ENCODE measurements at places on chromosomes 11 and 22.

DNA sequence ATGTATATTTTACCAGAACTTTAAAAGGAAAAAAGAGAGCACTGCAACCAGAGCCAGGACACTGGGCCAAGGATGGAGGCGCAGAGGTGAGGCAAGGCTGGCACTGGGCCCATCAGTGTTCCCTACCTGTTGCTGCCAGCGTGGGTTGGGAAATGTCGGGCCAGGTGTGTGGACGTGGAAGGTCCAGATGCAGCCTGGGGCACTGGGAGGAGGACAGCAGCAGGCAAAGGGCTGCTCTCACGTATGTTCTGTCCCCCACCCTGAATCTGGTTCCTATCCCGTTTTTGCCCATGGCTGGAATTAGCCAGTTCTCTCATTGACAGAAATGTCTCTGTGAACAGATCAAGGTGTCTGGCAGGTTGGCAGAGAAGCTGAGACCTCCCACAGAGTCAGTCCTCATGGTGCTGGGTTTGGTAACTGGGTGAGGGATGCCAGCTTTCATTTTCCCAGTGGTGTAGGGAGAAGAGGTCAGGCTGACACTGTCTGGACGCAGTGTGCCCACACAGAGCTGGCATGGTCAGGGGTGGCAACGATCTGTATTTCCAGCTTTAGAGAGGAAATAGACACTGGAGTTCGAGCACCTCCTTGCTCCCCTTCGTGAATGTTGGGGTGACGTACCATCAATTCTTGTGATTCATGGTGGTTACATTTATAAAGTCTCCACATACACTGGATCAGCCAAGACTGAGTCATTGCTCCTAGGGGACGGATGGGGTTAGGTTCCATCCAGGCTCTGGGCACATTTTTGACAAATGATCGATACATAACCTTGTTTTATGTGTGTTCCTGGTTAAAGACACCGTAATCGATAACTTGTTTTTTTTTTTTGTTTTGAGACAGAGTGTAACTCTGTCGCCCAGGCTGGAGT is 4.3 kb upstream of the PNPLA3 start:
- H3K4me1 ChIP-seq: peaks cover 6% of the 10 kb centered on the region
- no peaks in the 10 kb centered on the region for H3K36me3 ChIP-seq
- H3K27ac ChIP-seq: no peak overlapping the region

DNA sequence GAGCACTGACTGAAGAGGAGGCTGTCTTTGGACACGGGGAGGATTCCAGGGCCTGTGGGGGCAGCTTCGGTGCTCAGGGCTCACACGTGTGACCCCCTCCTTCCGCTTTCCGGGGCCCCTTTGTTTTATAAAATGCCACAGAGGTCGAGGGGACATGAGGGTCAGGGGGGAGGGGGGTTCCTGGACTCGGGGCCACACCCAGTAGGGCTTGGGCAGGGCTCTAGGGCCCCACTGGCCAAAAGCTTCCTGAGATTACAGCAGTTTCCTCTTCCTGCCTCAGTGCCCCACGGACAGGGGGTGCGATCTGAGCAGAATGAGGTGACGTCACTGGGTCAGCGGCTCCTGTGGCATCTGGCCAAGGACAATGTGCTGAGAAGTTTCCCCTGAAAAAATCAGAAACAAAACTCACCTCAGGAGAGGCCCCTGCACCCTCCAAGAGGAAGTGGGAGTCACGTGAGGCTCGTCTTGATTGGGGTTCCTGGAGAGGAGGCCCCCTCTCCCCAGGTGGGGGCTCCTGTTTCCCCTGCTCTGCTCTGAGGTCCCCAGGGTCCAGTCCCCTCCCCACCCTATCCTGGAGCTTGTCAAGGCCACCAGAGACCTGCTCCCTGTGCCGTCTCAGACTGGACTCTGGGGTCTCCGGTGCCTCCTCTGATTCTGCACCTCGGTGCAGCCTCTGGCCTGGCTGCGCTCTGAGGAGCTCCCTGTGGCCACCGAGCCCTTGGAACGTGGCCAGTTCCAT is 6.4 kb upstream of the IFITM3 start:
- peak; percentile 70 for DNase-seq
- peaks cover 76% of the 10 kb centered on the region for H3K4me1 ChIP-seq
- peak overlapping the region; percentile 53 for H3K4me3 ChIP-seq
- peaks cover 18% of the 10 kb centered on the region for H3K27me3 ChIP-seq

- no peak overlapping the region for H3K27ac ChIP-seq
- H3K27me3 ChIP-seq: no peaks in the 10 kb centered on the region
- H3K36me3 ChIP-seq: peaks cover 70% of the 10 kb centered on the region
- H3K4me3 ChIP-seq: no peak overlapping the region
- no peak for DNase-seq
- H3K4me1 ChIP-seq: no peaks in the 10 kb centered on the region
Observed at GRCh38 chr11:14861680-14862079, 30.4 kb downstream of the CYP2R1 start.

- H3K36me3 ChIP-seq: no peaks in the 10 kb centered on the region
- no peak overlapping the region for H3K4me3 ChIP-seq
- H3K4me1 ChIP-seq: no peaks in the 10 kb centered on the region
- H3K27me3 ChIP-seq: peaks cover 8% of the 10 kb centered on the region
Observed at GRCh38 chr11:69488543-69488940, 7.1 kb downstream of the LINC01488 start.

- no peak for DNase-seq
- H3K4me1 ChIP-seq: peaks cover 3% of the 10 kb centered on the region
- H3K4me3 ChIP-seq: no peak overlapping the region
- peaks cover 91% of the 10 kb centered on the region for H3K27me3 ChIP-seq
- no peaks in the 10 kb centered on the region for H3K36me3 ChIP-seq
Observed at GRCh38 chr22:35544827-35545226, 4.2 kb downstream of the RASD2 start.

DNA sequence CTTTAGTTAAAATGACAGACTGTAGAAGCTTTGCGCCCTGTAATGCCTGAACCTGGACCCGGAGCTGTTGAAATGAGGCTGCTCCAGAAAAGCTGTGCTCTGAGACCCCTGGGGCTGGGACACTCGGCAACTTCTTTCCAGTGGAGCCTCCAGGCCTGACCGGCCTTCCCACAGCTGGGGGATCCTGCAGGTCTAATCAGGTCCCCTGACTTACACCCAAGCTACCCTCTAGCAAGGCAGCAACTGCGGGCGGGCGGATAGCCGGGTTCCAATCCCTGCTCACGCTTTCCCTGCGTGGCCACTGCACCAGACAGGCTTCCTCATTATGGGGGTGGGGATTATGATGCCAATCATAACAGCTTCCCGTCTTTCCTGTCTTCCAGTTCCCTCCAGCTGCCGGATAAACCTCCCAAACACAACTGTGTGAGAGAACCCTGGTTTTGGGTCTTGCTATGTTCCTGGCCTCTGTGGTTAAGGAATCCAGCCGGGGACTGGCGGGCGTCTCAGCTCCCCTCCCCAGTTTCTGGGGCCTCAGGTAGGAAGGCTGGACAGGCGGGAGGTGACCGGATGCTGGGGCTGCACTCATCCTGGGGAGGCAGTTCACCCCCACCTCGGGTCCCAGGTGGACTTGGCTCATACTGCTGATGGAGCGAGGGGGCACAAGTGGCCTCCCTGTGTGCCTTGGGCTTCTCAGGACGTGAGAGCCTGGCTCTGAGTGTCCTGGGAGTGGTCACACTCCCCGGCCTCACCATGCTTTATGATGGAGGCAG is 38.6 kb downstream of the PARVG start:
- H3K27ac ChIP-seq: no peak overlapping the region
- no peak for DNase-seq
- H3K36me3 ChIP-seq: no peaks in the 10 kb centered on the region
- H3K4me3 ChIP-seq: no peak overlapping the region
- no peaks in the 10 kb centered on the region for H3K4me1 ChIP-seq
- H3K27me3 ChIP-seq: peaks cover 12% of the 10 kb centered on the region

GRCh38 chr11:111586388-111586831 is 15.8 kb upstream of the SIK2 start:
- peaks cover 3% of the 10 kb centered on the region for H3K27me3 ChIP-seq
- H3K36me3 ChIP-seq: no peaks in the 10 kb centered on the region
- no peak overlapping the region for H3K27ac ChIP-seq
- no peak overlapping the region for H3K4me3 ChIP-seq
- peak; percentile 62 for DNase-seq

DNA sequence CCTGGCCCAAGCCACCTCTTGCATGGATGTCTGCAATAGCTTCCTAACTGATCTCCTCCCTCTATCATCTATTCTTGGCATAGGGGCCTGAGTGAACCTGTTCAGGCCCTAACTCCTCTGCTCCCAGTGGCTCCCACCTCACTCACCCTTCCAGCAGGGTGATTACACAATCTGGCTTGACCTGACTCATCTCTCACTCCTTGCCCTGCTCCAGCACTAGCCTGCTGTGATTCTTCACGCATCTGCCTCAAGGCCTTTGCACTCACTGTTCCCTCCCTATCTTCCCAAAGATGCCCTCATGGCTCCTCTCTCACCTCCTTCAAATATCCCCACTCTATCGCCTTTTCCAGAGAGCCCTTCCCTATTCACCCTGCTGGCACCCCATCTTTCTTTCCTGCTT is 10.5 kb downstream of the SCN4B start:
- peaks cover 89% of the 10 kb centered on the region for H3K27me3 ChIP-seq
- H3K4me3 ChIP-seq: no peak overlapping the region
- DNase-seq: no peak
- H3K36me3 ChIP-seq: no peaks in the 10 kb centered on the region
- no peak overlapping the region for H3K27ac ChIP-seq

GRCh38 chr11:2201542-2201941 is 29.9 kb upstream of the TH start:
- H3K4me3 ChIP-seq: no peak overlapping the region
- no peak for DNase-seq
- no peaks in the 10 kb centered on the region for H3K36me3 ChIP-seq
- H3K4me1 ChIP-seq: no peaks in the 10 kb centered on the region
- peaks cover 11% of the 10 kb centered on the region for H3K27me3 ChIP-seq

DNA sequence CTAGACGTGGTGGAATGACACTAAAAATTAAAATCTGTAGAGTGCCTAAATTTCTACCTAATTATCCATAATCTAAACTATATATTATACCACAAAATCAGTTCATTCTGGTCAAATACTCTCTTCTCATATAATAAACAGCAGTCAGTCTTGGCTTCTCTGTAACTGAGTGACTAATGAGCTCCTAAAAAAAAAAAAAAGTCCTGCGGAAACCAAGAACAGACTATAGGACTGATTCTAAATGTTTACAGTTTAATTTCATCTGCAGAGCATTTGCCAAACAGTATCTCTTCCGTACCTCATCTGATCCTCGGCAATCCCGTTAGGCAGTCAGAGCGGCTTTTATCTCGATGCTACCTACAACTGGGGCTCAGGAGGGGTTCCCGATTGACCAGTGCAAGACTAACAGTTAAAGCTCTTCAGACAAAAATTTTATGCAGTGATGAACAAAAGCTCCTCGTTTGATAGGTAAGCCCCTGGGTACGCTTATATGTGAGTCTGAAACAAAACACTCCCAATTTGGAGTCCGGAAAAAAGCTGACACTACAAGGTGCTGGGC is 686 bp downstream of the KIF18A start:
- H3K36me3 ChIP-seq: peaks cover 11% of the 10 kb centered on the region
- peak overlapping the region; percentile 99 for H3K27ac ChIP-seq
- peaks cover 4% of the 10 kb centered on the region for H3K27me3 ChIP-seq
- peak; percentile 30 for DNase-seq
- H3K4me1 ChIP-seq: peaks cover 75% of the 10 kb centered on the region
- peak overlapping the region; percentile 89 for H3K4me3 ChIP-seq

GRCh38 chr11:102886999-102887398 is 12.2 kb upstream of the MMP12 start:
- H3K27me3 ChIP-seq: peaks cover 9% of the 10 kb centered on the region
- no peak overlapping the region for H3K4me3 ChIP-seq
- H3K27ac ChIP-seq: no peak overlapping the region
- DNase-seq: no peak
- no peaks in the 10 kb centered on the region for H3K4me1 ChIP-seq

DNA sequence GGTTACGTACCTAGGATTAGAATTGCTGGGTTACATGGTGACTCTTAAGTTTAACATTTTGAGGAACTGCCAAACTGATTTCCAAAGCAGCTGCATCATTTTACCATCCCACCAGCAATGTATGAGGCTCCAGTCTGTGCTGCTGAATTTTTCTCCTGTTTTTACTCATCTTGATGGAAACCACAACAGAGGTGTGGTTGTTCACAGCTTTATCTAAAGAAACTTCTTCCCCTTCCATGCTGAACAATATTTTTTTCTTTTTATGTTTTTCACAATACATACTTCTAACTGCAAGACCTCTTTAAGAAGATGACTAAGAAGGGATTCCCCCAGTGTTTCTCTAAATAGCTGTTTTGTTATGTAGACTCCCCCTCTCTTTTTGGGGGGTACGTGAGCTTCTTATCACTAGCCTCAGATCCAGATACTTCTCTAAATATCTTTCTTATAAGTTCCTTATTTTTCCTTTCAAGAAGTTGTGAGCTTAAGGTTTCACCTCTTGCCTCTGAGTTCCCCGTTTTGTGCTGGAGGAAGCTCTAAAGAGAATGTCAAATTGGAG is 24.0 kb downstream of the TCP11L1 start:
- H3K4me1 ChIP-seq: peaks cover 26% of the 10 kb centered on the region
- no peak overlapping the region for H3K4me3 ChIP-seq
- H3K27me3 ChIP-seq: no peaks in the 10 kb centered on the region
- H3K27ac ChIP-seq: peak overlapping the region; percentile 0
- DNase-seq: no peak

GRCh38 chr11:16191868-16192240 is 164.5 kb downstream of the SOX6 start:
- H3K4me3 ChIP-seq: no peak overlapping the region
- H3K27ac ChIP-seq: no peak overlapping the region
- no peaks in the 10 kb centered on the region for H3K27me3 ChIP-seq
- H3K36me3 ChIP-seq: no peaks in the 10 kb centered on the region
- H3K4me1 ChIP-seq: no peaks in the 10 kb centered on the region
- no peak for DNase-seq

- peaks cover 2% of the 10 kb centered on the region for H3K4me1 ChIP-seq
- no peak for DNase-seq
- no peaks in the 10 kb centered on the region for H3K36me3 ChIP-seq
- peaks cover 81% of the 10 kb centered on the region for H3K27me3 ChIP-seq
Observed at GRCh38 chr11:76214968-76215548, 8.8 kb upstream of the WNT11 start.

- H3K4me3 ChIP-seq: no peak overlapping the region
- H3K27me3 ChIP-seq: no peaks in the 10 kb centered on the region
- DNase-seq: no peak
- H3K36me3 ChIP-seq: peaks cover 14% of the 10 kb centered on the region
Observed at GRCh38 chr11:129937592-129938238, 42.3 kb upstream of the NFRKB start.

GRCh38 chr11:120611581-120611980 is 100.0 kb downstream of the GRIK4 start:
- peaks cover 6% of the 10 kb centered on the region for H3K27me3 ChIP-seq
- no peaks in the 10 kb centered on the region for H3K36me3 ChIP-seq
- no peak overlapping the region for H3K27ac ChIP-seq
- H3K4me1 ChIP-seq: peaks cover 6% of the 10 kb centered on the region
- no peak overlapping the region for H3K4me3 ChIP-seq
